ENCODE measurements at places on chromosomes 2 and 18.

DNA sequence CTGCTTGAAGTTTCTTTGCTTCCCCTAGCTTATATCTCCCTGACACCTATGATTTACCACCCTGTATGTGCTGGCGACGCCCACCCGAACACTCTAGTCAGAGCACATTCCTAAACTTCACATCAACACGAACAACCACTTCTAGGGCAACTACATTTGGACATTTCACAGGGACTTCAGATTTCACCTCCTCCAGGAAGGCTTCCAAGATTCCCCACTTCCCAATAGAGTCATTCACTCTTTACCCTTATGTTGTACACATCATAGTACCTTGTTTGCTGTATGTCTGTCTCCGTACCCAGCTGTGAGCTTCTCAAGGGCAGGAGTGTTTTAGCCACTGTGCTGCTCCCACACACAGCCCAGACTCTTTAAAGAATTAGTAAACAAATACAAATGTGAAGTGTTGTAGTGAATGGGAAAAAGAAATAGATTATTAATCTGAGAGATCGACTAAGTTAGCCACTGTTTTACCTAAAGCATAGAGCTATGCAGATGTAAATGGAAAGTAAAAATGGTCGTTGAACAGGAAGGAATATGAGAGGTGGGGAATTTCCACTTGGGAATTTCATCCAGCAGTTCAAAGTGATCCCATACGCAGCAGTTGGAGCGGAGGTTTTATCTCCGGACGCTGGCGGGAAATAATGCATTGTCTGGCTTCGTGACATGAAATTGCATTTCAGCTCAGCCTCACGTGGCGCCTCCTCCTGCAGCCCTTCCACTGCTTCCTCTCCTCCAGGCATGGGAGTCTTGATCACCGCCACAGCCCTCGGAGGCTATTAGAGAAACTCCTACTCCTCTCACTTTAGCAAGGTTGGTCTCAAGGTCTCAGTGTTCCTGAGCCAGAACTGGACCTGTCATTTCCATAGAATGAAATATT is 233.4 kb upstream of the COPS8 start:
- DNase-seq, result no peak

DNA sequence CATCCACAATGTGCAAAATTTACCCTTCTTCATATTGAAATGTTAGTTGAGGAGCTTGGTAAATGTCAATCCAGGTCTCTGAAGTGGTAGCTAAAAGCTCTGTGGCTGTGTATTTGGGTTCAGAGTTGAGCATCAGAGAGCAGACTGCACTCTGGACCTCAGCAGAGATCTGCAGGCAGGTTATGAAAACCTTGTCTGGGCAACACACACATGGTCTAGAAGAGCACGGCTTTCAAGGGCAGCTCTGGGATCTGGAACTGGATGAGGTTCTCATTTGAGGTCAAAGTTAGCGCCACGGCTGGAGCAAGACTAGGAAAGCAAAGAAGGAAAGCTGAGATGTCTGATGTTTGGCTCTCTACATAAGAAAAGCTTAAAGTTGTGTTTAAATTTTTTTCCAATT is 243.0 kb downstream of the SH3BP4 start:
- no peak for DNase-seq

- no peak for DNase-seq
These were observed 73.1 kb upstream of the KCNE4 start for GRCh38 chr2:222978850-222979249.

DNA sequence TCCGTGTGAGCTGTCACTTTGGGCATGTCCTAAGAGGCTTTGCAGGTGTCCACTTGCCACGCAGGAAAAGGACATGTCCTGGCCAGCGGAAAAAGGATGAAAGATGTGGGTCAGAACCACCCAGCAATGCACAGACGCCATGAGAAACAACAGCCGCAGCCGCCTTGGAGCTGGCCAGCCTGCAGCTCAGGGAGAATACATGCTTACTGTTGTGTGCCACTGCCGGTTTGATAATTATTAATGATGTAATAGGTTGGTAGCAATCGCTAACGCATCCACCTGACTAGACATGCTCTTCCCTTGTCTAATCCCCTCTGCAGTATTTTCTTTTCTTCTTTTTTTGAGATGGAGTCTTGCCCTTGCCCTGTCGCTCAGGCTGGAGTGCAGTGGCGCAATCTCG is 221.7 kb downstream of the HAUS1 start:
- DNase-seq, result no peak

DNA sequence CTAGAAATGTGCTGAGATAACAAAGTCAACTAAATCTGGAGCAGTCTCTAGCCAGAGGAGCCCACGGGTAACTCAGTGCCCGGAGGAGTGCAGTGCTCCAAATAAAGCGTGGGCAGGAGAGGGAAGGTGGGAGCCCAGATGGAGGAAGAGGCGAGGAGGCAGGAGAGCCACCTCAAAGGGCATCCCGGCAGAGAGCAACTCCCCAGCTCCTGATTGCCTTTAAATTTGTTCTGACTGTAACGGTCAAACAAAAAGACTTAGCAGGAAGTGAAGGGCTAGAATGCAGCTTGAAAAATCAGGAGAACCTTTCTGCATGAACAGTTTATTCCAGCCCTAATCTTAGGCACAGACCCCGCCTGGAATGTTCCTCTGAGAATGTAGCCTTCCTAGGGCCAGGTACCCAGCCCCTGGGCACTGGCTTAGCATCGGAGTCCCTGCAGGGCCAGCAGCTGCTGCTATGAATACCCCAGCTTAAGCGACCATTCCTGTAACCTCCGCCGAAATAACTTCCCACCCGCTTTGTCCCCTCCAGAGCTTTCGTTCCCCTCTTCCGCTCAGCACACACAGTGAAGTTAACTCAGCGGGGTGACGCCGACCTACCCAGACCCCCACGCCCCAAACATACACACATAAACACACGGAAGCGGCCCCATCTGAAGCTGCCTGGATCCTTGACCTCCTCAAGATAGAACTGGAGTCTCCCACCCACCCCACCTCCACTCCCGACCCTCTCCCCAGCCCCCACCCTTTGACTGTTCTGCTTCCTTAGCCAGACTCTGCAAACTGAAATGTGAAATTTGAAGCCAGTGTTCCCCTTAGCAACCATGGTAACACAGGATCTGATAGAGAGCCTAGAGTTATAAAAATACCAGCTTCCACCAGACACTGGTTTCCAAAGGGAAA is 123.2 kb downstream of the SMAD7 start:
- no peak for DNase-seq

GRCh38 chr2:45085487-45085886 is 76.2 kb upstream of the SIX2 start:
- no peak for DNase-seq

GRCh38 chr2:190855245-190855644 is 25.4 kb upstream of the GLS start:
- DNase-seq, result no peak

DNA sequence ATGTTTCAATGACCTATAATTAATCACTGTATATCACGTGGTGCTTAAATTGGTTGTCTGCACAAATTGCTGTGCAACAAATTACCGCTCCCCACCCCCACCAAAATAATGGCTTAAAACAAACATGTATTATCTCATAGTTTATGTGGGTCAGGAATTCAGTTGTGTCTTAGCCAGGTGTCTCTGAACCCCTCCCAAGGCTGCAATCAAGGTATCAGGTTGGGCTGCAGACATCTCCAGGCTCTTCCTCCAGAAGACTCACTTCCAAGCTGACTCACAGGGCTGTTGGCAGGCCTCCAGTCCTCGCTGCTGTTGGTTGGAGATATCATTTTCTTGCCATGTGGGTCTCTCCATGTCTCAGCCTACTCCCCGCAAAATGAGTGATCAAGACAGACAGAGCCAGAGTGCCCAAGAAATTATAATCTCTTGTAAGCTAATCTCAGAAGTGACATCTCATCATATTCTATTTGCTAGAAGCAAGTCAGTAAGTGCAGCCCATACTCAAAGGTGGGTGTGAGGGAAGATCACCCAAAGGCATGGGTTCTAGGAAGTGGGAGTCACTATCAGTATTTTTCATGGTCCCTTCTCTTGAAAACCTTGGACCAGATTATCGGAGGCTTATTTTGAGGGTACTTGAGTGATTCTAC is 38.4 kb downstream of the SPC25 start:
- no peak for DNase-seq

- no peak for DNase-seq
These were observed 37.8 kb upstream of the MALL start for GRCh38 chr2:110153416-110153815.

DNA sequence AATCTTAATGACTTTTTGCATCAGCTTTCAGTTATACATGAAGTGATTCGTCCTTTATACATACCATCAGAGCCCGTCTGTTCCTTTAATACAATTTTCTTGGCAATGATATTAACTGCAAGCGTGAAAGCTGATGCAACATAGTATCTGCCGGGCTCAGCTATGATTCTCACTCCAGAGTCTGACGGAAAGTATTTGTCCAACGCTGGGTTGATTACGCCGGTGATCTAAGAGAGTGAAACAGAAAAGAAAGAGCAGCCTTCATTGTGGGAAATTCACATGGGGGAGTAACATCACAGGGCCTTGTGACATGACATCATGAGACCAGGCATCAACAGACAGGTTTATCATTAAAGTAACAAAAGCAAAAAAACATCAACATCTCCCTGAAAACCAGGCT is 6.2 kb downstream of the ODC1 start:
- DNase-seq, result no peak

DNA sequence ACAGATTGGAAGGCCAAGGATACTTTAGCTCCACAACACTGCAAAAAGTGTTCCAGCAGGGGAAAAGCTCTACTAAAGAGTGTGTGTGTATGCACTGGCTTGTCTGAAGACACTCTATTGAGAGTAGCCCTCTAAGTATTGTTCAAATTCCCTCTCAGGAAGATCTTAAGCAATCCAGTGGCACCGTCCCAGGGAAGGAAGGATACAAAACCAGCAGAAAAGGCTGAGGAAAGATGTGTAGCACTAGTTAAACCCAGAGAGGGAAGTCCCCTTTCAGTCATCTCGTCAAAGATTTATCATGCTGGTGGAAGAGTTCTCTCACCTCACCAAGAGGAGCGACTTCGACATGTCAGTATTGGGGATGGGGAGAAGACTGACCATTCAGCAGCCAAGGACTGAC is 50.5 kb downstream of the DHRS9 start:
- DNase-seq, result no peak

- DNase-seq, result no peak
These were observed 1.4 kb downstream of the GPR35 start for GRCh38 chr2:240626531-240627300.

DNA sequence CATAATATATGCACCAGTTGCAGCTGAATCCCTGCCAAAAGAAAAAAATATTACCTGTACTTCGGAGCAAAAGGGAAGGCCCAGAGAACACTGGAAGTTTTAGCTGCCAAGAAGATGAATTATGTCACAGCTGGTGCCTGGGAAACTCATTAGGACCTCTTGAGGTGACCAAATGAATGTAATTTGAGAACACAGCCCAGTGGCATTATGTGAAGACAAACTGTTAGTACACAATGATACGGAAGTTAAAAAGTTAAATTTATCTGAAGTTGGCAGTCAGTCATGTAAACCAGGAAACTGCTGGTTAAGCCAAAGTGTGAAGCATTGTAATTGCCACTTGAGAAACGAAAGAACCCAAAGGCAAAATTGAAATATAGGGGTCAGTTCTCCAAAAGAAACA is 80.7 kb downstream of the EML4 start:
- DNase-seq, result no peak

GRCh38 chr2:206521612-206522011 is 78.3 kb downstream of the ADAM23 start:
- no peak for DNase-seq

DNA sequence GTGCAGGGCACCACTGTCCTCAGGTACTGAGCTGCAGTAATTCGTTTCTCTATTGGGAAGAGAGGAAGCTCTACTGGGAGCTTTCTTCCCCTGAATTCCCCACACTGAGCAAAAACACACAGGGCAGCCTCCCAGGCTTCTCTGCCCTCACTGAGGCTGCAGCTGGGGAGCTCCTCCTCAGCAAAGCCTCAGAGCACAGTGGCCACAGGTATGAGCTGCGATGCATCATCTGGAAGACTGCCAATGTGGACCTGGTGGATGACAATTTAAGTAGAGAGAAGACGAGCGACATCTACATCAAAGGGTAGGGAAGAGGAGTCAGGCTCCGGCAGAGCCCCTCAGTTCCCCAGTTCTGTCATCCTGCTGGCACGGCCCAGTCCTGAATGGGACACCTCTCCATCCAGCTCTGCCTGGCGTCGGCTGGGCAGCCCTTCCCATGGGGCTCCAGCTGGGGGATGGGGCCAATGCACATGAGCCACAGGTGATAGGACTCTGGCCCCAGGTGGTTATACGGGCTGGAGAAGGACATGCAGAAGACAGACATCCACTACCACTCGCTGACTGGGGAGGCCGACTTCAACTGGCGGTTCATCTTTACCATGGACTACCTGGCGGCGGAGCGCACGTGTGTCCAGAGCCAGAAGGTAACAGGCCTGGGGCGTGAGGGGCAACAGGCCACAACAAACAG is 37.6 kb downstream of the LMAN2L start:
- no peak for DNase-seq

DNA sequence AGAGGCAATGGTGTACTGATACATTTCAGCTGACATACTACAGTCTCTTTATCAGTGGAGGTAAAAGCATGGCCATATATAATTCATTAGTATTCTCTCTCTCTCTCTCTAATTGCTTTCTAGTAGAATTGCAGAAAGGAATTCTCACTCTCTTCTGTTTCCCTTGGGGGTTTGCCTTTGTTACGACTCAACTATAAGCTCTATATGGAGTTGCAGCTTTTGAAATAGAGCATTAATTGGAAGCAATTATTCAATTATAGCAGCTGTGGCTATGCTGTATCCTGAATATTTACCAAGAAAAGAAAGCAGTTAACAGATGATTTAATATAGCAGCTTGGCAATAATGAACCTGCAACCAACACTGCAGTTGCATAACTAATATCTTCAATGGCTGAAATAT is 132.7 kb upstream of the STON1 start:
- DNase-seq, result no peak

GRCh38 chr18:6413579-6414117 is 1.1 kb downstream of the L3MBTL4 start:
- DNase-seq, result no peak

DNA sequence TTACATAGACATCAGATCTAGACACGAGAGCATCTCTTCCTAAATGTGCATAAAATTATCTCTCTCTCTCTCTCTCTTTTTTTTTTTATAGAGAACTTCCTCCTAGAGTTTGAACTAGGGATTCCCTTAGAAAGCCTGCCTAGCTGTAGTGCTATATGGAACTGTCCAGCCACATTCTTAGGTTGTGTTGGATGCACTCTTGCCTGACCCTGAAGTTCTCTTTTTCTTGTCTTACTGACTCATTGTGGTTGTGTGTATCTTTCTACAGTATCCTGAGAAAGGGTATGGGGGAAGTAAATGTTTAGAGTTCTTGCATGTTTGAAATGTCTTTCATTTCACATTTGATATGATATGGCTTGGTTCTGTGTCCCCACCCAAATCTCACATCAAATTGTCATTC is 368.2 kb downstream of the CDH2 start:
- DNase-seq, result no peak

Data from activated T-helper 2 cell treated with anti-CD3 and anti-CD28 coated beads, Interferon-gamma antibody, Interleukin-2, Interleukin-4, amounts not matched to agents 10 μg/mL and 5 μg/mL and 100 μg/mL, durations not matched to agents 14 hours and 24 hours and 36 hours (primary cell).